ENCODE measurements at places on chromosomes 1 and 21.

- no peak for DNase-seq
Measured at GRCh38 chr1:243917177-243917862, 67.3 kb upstream of the AKT3 start.

DNA sequence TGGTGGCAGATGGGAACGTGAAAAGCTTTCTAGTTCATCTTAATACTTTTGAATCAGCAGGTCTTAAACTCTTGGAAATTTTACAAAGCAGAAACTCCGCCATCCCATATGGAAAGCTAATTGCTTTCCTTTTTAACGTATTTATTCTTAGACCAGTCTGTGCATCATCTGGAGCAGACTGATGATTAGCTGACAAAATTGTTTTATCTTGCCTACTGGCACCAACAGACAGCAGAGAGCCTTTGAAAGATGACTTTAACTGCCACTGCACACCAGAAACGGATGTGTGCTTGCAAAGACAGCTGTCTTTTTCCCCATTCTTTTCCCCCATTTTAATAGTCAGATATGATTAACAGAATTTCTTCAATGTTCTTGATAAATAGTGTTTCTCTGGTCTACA is 97.0 kb downstream of the PLD5 start:
- DNase-seq: no peak

- no peak for DNase-seq
Measured at GRCh38 chr1:184789884-184790283, 35.2 kb upstream of the EDEM3 start.

GRCh38 chr1:211751438-211751837 is 76.0 kb upstream of the NEK2 start:
- DNase-seq: no peak

GRCh38 chr1:154222518-154222917 is 1.8 kb downstream of the UBAP2L start:
- no peak for DNase-seq

DNA sequence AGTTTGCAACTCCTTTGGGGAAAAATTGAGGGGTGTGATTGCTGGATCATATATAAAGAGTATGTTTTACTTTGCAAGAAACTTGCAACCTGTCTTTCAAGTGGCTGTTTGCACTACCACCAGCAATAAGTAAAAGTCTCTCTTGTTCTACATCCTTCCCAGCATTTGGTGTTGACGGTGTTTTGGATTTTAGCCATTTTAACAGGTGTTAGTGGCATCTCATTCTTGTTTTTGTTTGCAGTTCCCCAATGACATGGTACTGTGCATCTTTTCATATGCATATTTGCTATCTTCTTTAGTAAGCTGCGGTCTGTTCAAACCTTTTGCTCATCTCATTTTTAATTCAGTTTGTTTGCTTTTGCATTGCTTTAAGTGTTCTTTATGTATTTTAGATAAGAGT is 535.5 kb downstream of the LRRIQ3 start:
- DNase-seq: no peak

GRCh38 chr1:181175955-181176354 is 87.5 kb downstream of the IER5 start:
- DNase-seq: no peak

DNA sequence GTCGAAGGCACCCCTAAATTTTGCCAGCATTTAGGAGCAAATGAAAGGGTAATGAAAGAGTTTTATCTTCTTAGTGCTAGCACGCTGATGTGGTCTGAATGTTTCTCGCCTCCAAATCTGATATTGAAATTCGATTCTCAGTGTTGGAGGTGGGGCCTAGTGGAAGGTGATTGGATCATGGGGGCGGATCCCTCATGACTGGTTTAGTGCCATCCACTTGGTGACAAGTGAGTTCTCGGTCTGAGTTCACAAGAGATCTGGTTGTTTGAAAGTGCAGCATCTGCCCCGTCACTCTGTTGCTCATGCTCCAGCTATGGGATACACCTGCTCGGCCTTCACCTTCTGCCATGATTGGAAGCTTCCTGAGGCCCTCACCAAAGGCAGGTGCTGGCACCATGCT is 75.1 kb upstream of the ZBTB40 start:
- no peak for DNase-seq

- DNase-seq: no peak
Measured at GRCh38 chr1:113542221-113542701, 151.9 kb downstream of the MAGI3 start.

DNA sequence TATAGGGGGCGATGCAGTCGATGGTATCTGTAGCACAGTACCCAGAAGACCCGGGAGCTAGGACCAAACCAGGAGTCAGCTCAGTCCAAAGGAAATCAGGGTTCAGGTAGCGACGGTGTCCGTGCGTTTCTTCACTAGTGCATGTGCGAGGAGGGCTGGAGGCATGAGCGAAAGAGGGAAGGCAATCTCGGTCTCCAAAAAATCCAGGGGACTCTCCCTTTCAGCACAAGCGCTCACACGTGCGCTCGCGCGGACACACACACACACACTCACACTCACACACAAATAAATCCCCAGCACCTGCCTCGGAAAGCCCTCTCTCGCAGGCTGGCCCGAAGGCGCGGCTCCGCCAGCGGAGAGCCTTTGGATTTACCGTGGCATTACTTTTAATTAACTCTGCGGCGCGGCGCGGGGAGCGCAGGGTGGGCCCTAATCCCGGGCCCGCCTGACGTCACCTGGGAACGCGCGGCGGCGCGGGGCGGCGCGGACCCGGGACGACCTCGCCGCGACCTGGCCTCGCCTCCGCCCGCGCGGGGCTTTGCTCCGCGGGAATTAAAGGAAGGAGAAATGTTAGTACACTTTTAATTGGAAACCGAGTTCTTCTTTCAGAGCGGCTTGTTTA is 121.2 kb downstream of the LMX1A start:
- DNase-seq: no peak

DNA sequence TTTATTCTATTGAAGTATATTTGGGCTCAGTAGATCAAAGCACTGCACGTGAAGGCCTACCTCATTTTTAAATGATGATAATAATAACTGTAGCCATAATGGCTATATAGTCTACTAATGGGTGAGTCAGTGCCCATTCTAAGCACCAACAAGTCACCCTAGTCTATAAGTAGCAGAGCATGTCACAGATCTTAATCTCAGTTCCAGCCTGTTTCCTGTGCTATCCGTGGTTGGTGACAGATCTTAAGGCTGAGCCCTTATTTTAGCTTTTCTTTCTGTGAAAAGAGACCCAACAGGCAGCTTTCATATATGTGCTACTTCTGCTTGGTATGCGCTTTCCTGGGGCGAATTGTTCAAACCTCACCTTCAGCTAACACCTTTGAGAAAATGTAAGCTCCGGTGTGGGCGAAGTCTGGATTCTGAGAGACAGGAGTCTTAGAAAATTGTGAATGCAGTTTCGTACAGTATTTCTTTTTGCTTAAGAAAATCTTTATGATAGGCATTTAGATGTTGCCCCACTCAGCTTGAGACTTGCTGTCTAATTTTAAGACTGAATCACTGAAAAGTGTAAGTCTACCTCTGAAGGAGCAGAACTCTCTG is 59.6 kb downstream of the FMN2 start:
- DNase-seq: no peak

- DNase-seq: no peak
Measured at GRCh38 chr1:87421809-87422208, 93.1 kb downstream of the LMO4 start.

DNA sequence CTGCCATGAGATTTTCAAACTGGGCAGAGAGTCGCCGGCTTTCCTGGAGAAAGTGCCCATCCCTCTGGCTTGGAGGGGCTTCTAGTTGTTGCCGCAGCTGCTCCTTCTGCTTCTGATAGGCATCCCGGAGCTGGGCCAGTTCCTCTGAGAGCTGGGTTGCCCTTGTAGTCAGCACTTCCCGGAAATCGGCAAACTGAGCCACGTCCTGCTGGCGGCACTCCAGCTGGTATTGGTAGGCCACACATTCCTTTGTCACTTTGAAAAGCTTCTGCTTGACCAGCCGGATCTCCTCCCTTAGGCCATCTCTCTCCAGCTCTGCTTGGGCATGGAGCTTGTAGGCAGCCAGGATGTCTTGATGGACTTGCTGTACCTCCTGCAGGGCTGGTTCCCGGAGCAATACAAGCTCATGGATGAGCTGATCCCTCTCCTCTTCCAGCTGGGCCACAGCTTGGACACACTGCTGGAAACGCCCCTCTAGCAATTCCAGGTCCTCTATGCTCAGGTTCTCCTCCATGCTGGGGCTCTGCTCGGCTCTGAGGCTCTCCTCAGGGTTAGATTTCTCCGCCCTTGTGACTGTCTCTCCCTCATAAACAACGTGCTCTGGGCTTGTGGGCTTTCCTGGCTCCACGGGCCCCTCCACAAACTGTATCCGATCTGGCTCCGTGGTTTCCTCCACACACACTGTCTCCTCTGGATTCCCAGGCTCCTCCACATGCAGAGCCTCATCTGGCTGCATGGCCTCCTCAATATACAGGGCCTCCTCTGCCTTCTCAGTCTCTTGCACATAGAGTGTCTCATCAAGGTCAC is 7.3 kb downstream of the SYNC start:
- DNase-seq: no peak
